ENCODE measurements at places on chromosomes 3 and 15. TPM values are rescaled to one million over a fixed set of nuclear protein-coding genes. Genes with fewer than 3 reads are reported as not detected.

NISCH gene
- total RNA-seq, result 33.4 TPM

GRCh38 chr3:138511945-138512344 lies 77.5 kb downstream of the ESYT3 start:
- DNase-seq, result no peak

- DNase-seq, result no peak
These were observed 195.9 kb upstream of the TBC1D5 start for GRCh38 chr3:17938313-17938712.

GRCh38 chr3:30059240-30059639 lies 547.2 kb upstream of the TGFBR2 start:
- no peak for DNase-seq

DNA sequence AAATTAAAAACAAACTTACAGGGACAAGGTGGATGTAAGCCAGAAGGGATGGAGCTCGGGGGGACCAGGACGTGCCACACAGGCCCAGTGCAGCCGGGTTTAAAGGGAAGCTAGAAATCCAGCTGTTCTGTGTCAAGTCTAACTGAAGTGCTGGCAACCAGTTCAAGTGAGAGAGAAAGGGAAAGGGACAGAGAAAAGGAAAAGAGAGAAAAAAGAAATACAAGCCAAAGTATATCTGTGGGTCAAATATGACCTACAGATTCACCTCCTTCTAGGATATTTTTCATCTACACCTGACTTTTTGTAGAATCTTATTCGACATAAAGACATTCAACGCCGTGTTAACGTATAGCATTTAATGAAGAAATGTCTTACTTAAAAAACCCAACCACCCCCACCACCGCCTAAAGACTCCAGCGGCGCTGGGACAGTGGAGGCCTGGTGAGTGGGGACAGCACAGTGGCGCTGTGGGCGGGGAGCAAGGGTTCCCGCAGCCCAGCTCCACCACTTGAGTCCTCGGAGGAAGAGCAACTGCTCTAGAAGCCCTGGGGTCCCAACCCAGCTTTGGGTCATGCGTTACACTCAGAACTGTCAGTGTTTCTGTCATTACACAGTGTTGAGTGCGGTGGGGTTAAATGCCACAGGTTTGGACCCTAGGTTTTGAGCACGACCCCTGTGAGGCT lies 62.3 kb downstream of the CHSY1 start:
- DNase-seq, result no peak

Data from psoas muscle (tissue), 8 donors.